ENCODE measurements at places on chromosomes 3 and 15. TPM values are rescaled to one million over a fixed set of nuclear protein-coding genes. Genes with fewer than 3 reads are reported as not detected.
A peak's percentile ranks its signal among the peaks of the same experiment; 100 is the strongest.

MESP2 gene
- total RNA-seq = not detected

TRIM42 gene
- total RNA-seq = not detected

ZMYND10 gene
- total RNA-seq = 0.53 TPM

PPP1R14D gene
- total RNA-seq = not detected

SEMA3F gene
- total RNA-seq = 1.2 TPM

IL17RB gene
- 30.2 TPM for total RNA-seq

SYNM gene
- 3.2 TPM for total RNA-seq

RAB6B gene
- 0.37 TPM for total RNA-seq

RASL12 gene
- total RNA-seq = 0.14 TPM

A4GNT gene
- not detected for total RNA-seq

VIPR1 gene
- 34.5 TPM for total RNA-seq

FLNB gene
- total RNA-seq = 105 TPM

CSTA gene
- 4.2 TPM for total RNA-seq

ZNF620 gene
- 1.9 TPM for total RNA-seq

AMIGO3 gene
- total RNA-seq = not detected

DNA sequence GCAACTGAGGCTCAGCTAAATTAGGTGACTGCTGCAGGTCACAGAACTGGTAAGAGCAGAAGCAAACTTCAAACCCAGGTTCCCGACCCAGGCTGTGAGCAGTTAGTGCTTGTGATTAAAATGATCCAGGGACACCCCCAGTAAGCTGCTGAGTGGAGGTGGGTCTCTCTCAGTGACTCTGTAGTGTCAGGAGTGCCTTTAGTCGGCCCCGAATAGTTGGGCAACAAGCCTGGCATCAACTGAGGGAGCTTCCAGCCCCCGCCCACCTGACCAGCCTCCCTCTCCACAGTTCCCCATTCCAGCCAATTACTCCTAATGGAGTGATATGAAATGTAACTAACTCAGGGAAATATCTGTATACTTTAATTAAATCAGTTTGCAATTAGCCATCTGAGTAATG is 168.0 kb upstream of the SMAD3 start:
- DNase-seq = peak; percentile 6

- no peak for DNase-seq
These were observed 1.1 kb upstream of the TPM1 start for GRCh38 chr15:63041402-63041973.

DNA sequence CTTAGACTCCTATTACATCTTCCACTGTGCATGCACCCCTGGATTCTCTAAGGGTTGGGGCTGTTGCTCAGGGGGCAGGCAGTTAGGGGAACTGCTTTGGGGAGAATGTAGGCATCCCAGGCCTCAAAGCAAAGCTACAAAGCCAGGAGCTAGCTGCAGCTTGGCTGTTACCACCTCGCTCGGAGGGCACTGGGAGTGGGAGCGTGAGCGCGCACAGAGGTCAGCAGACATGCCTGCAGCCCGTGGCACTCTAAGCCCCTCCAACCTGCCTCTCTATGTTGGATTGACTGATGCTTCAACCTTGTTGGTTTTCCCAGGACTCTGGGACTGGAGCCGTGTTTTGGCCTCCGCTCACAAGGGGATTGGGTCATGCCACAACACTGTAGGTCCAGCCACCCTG is 69.8 kb downstream of the CPN2 start:
- DNase-seq = no peak

DNA sequence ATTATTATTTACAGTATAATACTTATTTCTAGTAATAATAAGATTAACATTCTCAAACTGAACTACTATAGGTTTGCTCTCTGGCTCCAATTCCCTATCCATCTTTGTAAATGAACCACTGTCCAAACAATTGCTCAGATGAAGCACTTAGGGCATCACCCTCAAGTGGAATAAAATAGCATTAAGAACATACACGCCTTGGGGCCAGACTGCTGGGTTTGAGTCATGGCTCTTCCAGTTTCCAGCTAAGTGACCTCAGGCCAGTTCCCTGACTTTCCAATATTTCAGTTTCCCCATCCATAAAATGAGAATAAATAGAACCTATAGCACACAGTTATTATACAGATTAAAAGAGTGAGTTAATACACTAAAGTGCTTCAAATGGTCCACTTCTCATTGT is 507.2 kb downstream of the MAGI1 start:
- DNase-seq = no peak

- no peak for DNase-seq
These were observed 15.0 kb upstream of the PLD1 start for GRCh38 chr3:171825222-171825828.

DNA sequence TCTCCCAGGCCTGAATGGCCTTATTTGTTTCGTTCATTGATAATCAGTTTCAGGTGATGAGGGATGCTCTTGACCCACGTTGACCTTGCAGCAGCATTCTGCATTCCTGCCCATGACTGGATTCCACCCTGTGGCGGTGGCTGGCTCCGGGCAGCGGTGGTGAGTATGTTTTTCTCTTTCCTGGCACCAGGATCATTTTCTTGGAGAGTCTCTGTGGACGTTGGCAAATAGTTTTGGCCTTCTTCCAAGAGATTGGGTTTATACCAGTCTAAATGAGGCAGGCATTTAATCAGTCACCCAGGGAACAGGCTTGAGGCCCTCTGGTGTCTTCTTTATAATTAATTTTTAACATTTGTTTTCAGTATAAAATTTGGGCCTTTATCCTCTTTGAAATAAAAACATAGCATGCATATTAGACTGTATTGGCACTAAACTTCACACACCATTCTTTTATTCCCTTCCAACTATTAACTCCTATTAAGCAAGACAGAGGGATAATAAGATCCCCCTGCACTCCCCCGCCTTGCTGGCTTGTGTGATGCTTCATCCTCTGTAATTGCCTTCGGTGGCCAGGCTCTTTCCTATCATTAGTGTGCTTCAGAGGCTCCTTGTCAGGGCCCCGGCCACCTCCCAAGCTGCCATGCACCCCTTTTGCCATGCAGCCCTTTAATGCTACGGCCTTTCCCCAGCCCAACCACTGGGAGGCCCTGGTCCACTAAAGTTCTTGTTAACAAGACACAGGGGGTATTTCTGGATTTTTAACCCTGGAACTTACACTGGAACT is 176.2 kb upstream of the TOPAZ1 start:
- DNase-seq = no peak

- DNase-seq = no peak
These were observed 56.5 kb upstream of the FNDC3B start for GRCh38 chr3:171982828-171983227.

- no peak for DNase-seq
These were observed 131.5 kb upstream of the SATB1 start for GRCh38 chr3:18556503-18557135.

DNA sequence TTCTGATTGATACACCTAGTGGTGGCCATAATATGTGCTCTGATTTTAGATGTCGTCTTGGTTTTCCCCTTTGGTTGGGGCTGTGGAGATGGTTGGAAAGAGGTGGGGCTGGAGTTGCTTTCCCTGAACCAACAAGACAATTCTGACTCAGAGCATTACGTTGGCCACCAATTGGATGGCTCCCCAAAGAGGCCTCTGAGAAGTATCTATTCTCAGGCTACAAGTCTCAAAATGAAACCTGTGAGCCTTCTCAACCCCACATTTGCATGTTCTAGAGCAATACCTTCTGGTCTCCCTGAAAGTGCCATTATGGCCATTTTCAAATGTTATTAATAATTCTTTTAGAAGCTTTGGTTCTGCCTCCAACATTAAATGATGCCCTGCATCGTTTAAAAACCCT is 188.4 kb upstream of the WNT5A start:
- DNase-seq = no peak

- DNase-seq = no peak
These were observed 203.4 kb downstream of the TBC1D2B start for GRCh38 chr15:77874063-77874462.

GRCh38 chr3:98680723-98681122 is 82.4 kb upstream of the ST3GAL6 start:
- no peak for DNase-seq

GRCh38 chr3:126370606-126371005 is 13.4 kb upstream of the KLF15 start:
- peak; percentile 35 for DNase-seq

GRCh38 chr15:58947179-58947578 is 13.7 kb upstream of the SLTM start:
- DNase-seq = no peak

DNA sequence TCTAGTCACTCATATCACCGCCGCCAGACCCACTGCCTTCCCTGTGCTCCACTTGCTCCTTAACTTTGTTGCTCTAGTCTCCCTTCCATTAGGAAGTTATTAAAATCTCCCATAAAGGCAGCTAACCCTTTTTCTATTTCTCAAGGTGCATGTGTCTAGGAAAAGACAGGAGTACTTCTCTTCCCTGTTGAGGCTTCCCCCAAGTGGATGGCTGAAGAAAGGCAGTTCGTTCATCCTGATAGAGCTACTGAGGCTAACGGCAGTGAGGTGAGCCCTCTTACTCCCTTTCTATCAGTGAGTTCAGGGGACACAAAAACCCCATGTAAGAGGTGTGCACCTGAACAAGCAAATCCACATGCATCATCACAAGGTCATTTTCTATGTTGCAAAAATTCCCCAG is 397.8 kb downstream of the IGSF11 start:
- no peak for DNase-seq

DNA sequence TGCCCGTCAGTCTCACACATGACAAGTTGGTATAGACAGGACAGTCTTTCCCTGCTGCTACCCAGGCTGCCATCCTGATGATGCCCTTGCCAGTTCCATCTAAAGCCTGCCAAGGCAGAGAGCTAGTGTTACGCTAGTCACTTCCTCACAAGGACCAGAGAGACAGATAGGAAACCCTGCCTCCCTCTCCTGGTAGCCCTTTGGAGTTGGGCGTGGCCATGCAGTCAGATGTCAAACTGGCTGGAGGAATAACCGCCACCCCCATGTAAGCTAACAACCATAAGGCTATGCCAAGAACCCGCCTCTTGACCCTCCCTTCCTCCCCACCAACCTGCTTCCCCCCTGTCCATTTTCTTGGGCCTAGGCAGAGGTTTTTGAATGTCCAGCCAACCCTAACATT is 2.8 kb downstream of the TMEM115 start:
- no peak for DNase-seq

- DNase-seq = peak; percentile 82
These were observed 315.9 kb downstream of the FEZF2 start for GRCh38 chr3:62057339-62058047.

DNA sequence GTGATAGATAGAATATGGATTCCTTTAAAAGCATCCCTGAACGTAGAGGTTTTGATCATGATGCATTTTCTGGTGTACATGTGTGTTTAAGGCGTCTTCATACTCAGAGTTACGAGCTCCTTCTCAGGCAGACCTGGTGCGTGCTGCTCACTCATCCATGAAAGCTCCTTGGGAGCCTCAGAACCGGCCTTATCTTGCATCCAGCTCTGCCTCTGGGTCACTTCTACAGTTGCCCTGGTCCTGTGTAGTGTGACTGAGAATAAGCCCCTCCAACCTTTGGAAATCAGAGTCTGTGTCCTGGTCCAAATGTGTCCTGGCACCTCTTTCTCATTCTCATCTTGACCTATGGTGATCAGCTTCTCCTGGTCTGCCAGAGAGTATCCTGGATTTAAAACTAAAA is 17.3 kb upstream of the RARRES1 start:
- DNase-seq = no peak

DNA sequence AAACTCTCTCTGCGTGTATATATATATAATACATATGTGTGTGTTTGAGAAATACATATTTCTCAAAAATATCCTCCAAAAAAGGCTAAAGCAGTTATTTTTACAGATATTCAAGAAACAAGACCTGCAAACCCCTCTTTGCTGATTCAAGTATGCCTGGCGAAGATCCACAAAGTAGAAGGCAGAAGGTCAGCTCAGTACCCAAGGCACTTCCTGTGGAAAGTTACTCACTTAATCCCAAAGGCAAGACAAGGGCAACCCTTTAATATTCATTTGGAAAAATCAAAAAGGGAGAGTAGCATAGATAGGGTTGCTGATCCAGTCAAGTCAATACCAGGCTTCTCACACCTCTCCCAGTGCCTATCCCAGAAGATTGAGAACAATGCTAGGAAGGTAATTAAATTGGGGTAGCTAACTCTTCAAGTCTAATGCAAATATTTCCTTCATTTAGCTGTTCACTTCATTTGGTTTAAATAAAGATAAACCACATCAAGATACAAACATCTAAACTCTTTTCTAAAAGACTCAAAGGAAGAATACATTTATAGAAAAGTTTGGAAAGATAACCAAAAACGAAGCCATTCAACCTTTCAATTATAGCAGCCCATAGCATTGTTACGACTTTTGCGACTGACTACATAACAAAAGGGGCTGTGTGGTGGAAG is 7.2 kb downstream of the COX17 start:
- DNase-seq = no peak

- DNase-seq = no peak
These were observed 40.8 kb downstream of the NDUFB4 start for GRCh38 chr3:120636795-120637401.

- DNase-seq = no peak
These were observed 20.2 kb upstream of the ZNF710 start for GRCh38 chr15:89980896-89981295.

- DNase-seq = no peak
These were observed 2.8 kb upstream of the SKIL start for GRCh38 chr3:170354760-170355159.

- no peak for DNase-seq
These were observed 426.5 kb upstream of the CDIN1 start for GRCh38 chr15:36152936-36153335.

DNA sequence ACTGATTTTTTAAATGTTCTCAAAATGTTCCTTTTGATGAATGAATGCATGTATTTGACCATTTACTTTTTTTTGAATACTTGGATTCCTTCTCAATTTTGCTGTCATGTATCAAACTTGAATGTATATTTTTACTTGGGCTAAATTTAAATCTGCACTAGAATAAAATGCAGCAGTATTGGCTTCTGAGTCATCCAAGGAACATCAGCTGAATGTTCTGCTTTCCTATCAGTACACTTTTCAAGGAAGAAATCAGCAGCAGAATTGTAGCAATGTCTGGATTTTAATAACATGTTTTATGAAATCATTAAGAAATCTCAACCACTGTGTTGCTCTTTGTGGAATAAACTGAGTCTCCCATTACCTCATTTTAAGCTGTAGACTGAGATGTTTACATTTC is 57.0 kb upstream of the COL6A6 start:
- no peak for DNase-seq

GRCh38 chr3:132464066-132464465 is 46.8 kb downstream of the DNAJC13 start:
- no peak for DNase-seq

DNA sequence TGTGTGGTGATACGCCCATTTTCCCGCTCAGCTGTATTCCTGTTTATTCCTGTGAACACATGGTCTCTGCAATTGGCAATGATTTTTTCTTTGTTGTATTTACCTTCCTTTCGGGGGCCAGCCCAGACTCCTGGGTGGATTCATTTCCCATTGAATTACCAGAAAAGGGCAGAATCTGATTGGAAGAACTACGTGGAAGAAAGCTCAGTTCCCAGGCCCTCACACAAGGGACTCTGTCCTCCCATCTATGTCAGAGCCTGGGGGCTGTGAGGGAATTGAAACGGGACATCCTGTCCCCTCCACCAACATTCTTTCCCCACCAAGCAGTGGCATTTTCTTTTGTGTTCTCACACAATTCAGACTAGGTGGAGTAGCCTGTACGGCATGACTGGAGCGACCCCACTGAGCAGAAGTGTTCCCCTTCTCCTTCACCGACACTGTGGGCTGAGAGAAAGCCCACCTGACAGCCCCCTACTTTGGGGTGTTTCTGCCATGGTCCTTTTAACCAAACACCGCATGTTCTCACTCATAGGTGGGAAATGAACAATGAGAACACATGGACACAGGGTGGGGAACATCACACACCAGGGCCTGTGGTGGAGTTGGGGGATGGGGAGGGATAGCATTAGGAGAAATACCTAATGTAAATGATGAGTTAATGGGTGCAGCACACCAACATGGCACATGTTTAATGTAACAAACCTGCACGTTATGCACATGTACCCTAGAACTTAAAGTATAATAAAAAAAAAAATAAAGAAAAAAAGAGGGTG is 32.1 kb upstream of the RFTN1 start:
- DNase-seq = no peak

Data from right lobe of liver (tissue), 6 donors.